ENCODE measurements at places on chromosomes 1 and 21.

DNA sequence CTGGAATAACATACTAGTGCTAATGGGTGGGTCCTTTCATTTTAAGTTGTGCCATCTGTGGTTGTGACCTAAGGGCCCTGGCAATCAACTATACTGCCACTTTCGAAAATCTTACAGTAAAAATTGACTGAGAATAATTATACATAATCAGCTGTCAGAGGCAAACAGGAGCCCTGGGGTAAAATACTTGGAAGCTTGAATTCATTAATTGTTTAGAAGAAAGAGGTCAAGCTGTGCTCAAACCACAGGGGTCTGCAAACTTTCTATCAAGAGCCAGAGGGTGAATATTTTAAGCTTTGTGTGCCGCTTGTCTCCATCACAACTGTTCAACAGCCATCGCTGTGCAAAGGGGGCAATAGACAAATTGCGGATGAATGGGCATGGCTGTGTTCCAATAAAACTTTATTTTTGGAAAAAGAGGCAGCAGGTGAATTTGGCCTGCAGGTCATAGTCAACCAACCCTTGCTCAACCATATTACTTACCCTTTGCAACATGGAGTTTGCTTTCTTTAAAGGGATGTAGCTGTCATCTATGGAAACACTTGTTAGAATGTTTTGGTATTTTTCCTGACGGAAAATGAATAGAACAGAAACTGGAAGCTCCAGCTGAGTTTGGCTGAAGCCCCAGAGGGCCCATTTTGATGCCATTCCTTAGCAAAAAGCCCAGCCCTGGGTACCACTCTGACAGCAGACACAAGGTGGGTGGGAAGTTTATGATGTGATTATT, 35.7 kb upstream of the USP1 start:
- DNase-seq, result no peak

- peak; percentile 29 for DNase-seq
Measured at GRCh38 chr1:118928739-118929554, 59.2 kb downstream of the TBX15 start.

- DNase-seq, result no peak
Measured at GRCh38 chr1:235045921-235046601, 82.6 kb downstream of the TOMM20 start.

- no peak for DNase-seq
Measured at GRCh38 chr1:226324479-226324878, 15.5 kb upstream of the LIN9 start.

GRCh38 chr1:60672449-60672848, 409.9 kb upstream of the NFIA start:
- no peak for DNase-seq

DNA sequence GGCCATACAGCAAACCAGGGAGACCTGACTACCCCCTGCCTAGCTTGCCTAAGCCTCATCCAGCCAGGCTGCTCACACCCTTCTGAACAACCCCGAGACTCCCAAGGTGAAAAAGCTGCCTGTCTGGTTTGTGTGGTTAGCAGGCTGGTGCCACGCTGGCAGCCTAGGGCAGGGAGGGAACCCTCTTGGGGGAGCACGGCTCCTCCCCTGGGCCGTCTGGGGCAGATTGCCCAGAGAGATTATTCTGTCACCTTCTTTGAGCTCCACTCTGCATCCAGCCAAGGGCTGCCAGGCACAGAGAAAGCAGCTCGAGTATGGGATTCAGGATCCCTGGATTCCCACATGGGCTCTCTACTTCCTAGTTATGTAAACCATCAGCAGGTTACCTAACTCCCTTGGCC, 27.5 kb upstream of the TCEA3 start:
- no peak for DNase-seq

- no peak for DNase-seq
Measured at GRCh38 chr1:75172556-75172955, 38.4 kb downstream of the LHX8 start.

GRCh38 chr1:157025385-157025784, 20.2 kb downstream of the ARHGEF11 start:
- no peak for DNase-seq

GRCh38 chr1:235557495-235557894, 53.2 kb upstream of the B3GALNT2 start:
- no peak for DNase-seq

- DNase-seq, result no peak
Measured at GRCh38 chr1:100597784-100598183, 59.8 kb downstream of the GPR88 start.

DNA sequence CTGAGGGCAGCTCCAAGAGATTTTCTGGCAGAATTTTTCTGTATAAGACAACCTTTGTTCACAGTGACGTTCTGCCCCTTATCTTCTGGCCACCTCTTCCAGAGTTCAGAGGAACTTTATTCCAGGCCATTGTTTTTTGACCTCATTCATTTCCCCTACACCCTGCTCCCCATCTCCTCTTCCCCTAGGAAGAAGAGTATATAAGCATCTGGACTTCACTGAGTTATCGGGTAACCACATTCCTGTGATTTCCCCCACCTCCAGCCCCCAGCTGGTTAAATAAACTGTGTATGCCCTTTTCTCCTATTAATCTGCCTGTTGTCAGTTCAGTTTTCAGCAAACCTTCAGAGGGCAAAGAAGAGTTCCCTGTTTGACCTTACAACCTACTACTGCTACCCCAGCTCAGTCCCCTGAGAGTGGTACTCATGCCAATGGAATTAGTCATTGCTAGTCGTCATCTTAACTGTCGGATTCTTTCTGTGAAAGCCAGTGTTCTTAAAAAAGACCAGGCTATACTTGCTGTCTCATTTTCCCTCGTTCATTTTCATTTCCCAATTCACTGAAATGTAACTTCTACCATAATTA, 14.3 kb upstream of the ALG14 start:
- DNase-seq, result peak; percentile 86

- DNase-seq, result no peak
Measured at GRCh38 chr1:110170766-110171733, 20.8 kb downstream of the SLC6A17 start.

DNA sequence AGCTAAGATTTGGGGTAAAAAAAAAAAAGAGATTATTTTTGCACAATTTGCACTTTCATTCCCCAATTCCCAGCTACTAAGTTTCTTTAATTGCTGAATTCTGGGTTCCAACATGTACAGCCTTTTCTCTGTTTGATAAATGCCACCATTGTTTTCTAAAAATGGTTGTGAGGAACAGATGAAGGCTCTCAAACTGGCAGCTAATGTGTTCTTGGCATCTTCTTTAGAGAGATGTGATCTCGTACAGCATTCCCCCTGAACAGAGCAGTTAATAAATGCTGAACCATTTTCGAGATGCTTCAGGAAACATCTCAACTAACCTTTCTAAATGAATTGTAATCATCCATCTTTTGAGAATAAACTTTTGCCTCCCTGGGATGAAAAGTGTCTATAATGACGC, 107.9 kb upstream of the DYNLT5 start:
- DNase-seq, result no peak

Data from stromal cell of bone marrow (primary cell).